Midbrain (tissue), 1 donor: ENCODE measurements at places on chromosomes 6 and 20.
A peak's percentile ranks its signal among the peaks of the same experiment; 100 is the strongest.

DNA sequence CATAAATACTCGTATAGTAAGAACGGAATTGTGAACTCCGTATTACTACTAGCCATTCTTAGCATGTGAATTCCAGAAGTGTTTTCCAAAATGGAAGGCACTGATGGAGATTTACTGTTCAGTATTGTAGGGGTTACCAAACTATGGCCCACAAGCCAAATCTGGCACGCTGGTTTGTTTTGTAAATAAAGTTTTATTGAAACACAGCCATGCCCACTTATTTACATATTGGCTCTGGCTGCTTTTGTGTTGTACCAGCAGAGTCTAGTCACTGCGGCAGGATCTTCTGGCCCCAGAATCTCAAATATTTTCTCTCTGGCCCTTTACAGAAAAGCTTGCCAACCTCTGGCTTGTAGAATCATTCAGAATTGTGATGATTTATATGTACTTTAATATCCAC lies 44.3 kb upstream of the PRELID3B start:
- DNase-seq: no peak

DNA sequence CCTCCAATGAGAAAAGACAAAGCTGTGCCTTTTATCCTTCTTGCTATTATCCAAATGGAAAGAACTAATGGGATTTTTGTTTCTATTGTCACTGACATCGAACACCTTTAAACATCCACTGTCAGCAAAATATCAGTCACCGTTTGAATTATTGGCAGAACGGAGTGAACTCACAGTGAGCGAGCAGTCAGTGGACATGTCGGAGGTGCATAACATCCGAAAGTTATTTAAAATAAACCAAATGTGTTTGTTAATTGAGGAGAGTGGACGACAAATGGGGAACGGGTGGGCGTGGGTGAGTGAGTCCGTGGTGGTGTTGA lies 38.8 kb downstream of the PMEPA1 start:
- no peak for DNase-seq

DNA sequence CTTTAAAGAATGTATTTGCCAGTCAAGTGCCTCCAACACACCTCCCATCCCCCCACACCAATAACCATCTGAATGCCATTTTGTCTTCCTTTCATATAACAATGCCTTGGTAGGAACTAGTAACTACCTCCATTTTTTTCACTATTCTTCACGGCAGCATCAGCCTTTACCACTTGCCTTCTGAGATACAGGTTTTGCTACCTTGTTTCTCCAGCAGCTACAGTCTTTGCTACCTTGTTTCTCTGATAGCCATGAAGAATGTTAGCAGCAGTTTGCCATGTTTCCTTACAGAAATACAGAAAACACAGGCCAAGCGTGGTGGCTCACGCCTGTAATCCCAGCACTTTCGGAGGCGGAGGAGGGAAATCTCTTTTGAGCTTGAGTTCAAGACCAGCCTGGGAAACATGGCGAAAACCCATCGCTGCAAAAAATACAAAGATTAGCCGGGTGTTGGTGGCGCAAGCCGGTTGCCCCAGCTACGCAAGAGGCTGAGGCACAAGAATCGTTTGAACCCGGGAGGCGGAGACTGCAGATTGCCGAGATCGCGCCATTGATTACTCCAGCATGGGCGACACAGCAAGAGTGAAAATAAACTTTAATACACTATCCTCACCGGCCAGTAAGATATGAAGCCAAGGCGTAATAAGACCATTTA lies 100.9 kb downstream of the HFE start:
- DNase-seq: no peak

DNA sequence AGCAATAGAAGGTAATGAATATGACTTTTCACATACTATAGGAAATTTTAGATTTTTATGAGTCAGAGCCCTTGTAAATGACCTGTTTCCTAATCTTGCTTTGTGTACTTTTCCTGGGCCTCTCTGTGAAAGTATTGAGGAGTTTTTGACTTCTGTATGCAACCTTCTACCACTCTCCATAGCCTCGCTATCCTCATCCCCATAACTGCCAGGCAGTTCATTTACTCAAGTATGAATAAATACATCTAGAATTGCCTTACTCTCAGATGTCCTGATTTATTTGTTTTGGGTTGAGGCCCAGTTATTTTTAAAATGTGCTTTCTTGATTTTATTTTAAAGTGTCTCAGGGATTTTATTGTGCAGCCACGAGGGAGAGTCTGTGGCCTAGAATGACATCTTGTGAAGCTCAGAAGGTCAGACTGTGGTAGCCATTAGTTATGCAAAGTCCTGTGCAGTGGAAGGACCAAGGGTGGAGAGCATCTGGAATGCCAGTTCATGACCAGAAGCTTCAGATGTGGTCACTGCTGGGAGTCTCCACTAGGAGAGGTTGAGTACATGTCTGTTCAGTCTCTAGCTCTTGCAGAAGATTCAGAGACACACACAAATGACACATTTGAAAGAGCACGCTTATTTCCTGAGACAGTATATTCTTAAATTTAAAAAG lies 346.2 kb upstream of the IMPG1 start:
- no peak for DNase-seq

GRCh38 chr20:4153251-4153650 lies 137.9 kb upstream of the RNF24 start:
- DNase-seq: peak; percentile 14

DNA sequence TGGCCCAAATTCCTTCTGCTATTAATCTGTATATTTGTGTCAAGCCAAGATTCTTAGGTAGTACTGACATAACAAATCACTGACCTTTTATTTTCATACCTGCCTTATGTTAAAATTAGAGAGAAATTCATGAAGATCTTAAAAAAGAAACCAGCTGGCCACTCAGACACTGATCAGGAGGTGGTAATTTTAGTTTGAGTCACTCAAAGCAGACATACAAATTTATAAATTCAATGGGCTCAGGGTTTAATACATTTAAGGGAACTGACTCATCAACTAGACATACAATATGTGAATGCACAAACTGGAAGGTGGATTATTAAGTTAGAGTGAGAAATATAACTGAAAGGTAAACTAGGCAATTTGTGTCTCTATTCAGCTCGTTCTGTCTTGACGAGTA lies 711.9 kb upstream of the EYS start:
- DNase-seq: no peak
